ENCODE measurements at places on chromosomes 13 and 19.

GRCh38 chr19:4908781-4909155 is 533 bp upstream of the UHRF1 start:
- DNase-seq, result no peak

DNA sequence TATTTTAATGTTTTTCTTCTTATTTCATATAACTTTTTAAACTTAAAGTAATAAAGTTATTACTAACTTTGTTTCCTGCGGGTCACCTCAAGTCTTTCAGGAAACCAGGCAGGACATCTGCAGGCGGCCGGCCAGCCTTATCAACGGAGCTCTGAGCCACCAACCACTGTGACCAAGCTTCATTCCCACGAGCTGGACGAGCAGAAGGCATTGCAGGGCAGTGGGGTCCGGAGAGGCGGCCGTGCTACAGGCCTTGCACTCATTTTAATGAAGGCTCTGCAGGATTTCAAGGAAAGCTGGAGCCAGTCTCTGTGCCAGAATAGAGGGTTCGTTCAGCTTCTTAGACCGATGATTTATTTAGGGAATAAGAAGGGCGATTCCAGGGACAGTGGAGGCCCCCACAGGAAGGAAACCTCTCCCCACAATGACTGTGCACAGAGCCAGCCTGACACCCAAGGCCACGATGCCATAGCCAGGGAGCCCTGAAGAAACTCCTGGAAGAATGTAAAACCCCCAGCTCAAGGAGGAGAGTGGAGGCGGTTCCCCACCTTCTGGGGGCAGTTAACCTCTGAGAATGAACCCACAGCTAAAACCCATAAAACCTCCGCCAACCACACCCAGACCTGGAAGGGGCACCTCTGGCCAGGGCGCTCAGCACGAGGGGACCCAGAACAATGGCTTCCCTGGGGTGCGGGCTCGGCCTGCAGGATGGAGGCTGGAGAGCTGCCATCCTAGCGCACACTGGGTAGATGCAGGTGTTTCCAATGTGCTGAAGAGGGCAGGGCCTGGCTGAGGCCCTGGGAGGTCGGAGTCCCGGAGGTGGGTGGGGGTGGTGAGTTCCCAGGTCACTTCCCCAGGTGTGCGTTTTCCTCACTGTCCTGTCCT is 75.0 kb downstream of the RASA3 start:
- DNase-seq, result no peak

DNA sequence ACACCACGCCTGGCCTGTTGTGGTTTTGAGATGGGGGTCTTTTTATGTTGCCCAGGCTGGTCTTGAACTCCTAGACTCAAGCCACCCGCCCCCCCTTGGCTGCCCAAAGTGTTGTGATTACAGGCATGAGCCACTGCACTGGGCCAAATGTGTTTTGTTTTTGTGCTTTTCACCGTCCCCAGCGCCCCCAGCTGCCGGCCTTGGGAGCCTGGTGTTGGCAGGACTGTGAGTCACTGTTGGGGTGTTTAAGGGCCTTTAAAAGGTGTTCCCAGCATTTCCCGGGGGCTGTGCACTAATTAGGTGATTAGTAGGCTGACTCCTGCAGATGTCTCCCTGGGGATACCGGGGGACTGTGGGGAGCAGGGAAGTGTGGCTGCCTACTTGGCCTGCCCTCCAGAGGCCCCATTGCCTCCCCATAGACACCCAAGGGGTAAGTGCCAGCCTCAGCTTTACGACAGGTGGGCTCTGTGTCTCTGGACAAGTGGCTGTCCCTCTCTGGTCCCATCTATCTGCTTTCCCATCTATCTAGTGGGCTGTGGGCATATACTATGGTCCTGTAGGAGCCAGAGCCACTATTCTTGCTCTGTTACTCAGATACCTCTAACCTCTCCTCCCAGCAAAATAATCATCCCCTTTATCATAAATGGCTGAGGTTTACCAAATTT is 11.8 kb upstream of the TLE5 start:
- no peak for DNase-seq

DNA sequence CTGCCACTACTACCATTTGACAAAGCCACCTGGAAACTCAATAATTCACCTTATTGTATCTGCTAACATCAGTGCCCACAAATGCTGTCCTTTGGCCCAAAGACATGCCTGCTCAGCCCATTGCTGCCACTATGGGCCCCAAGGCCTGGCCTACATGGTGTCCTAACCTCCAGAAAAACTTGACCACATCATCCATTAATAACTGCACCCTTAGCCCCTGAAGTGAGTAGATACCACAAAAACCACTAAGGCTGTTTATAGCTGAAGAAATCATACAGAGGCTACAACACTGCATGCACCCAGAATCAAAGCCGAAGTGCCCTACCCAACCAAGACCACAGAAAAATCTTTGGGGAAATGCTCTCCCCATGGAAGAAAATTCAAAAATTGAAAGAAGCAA is 932.8 kb upstream of the SLITRK6 start:
- DNase-seq, result no peak

DNA sequence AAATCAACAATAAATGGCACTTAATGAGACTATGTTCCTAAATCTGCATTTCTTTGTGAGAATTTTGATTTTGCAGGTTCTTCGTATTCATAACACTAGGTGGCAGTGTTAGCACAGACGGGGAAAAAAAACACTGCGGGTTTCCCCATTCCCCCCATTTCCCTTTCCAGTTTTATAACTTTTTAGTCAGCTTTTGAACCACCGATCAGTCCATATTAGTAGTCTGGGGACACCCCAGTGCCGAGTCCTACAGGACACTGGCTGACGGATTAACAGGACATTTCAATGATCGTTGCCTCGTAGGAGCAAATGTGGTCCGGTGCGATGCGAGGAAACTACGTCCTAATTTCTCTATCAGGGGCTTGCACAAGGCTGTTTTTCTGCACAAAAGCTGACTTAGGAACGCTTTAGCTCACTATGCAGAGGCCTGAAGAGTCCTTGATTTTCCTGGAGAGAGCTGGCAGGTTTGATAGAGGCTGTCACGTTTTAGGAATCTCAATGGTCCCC is 234.3 kb downstream of the LMO7 start:
- DNase-seq, result no peak

GRCh38 chr19:45526143-45526542 is 18.9 kb downstream of the VASP start:
- DNase-seq, result no peak

GRCh38 chr13:43611281-43612273 is 175.2 kb downstream of the ENOX1 start:
- DNase-seq, result no peak

DNA sequence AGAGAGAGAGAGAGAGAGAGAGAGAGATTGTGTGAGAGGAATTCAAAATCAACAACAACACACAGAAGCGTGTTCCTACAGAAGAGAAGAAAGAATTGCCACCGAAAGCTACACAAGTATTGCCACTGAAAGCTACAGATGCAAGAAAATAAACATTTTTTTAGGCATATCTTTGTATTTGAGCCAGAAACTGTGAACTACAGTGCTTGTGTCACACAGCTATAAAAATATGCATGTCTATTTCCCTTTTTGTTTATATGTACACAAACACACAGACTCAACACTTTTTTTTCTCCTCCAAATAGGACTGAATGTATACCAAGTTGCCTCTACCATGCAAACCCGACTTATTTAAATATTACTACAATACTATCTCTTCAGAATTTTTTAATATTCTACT is 290.4 kb downstream of the SLITRK5 start:
- no peak for DNase-seq

- DNase-seq, result no peak
Observed at GRCh38 chr13:30256713-30257467, 50.5 kb downstream of the KATNAL1 start.

DNA sequence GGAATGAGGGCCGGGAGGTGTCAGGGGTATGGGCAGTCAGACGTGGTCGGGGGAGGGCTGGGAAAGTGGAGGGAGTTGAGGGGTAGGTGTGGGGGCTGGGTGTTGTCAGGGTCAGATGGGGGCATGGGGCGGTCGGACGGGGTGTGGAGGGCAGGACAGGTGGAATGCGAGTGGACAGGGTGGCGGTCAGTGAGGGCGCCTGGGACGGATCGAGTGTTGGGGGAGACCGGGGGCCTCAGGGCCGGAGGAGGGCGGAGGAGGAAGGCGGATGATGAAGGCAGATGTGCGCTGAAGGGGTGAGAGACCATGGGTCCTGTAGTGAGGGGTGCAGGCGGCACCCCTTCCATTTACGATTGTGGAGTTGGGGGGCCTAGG is 5.7 kb downstream of the TBCB start:
- DNase-seq, result no peak

DNA sequence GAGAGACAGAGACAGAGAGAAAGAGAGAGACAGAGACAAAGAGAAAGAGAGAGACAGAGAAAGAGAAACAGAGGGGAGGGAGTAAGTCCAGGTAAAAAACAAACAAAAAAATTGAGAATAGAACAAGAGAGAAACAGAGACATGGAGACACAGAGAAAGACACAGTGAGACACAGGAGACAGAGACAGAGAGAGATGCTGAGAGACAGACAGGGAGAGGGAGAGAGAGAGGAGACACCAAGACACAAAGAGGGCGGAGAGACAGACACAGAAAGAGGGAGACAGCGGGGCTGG is 5.8 kb upstream of the PROZ start:
- DNase-seq, result no peak

GRCh38 chr19:38093587-38093986 is 130.4 kb downstream of the DPF1 start:
- no peak for DNase-seq

GRCh38 chr13:97125810-97126738 is 96.1 kb upstream of the MBNL2 start:
- DNase-seq, result no peak

GRCh38 chr13:108638901-108639300 is 9.5 kb downstream of the MYO16 start:
- DNase-seq, result no peak

Data from activated CD4-positive, alpha-beta T cell treated with anti-CD3 and anti-CD28 coated beads for 1 hour (primary cell).